ENCODE measurements at places on chromosomes 1 and 21.

DNA sequence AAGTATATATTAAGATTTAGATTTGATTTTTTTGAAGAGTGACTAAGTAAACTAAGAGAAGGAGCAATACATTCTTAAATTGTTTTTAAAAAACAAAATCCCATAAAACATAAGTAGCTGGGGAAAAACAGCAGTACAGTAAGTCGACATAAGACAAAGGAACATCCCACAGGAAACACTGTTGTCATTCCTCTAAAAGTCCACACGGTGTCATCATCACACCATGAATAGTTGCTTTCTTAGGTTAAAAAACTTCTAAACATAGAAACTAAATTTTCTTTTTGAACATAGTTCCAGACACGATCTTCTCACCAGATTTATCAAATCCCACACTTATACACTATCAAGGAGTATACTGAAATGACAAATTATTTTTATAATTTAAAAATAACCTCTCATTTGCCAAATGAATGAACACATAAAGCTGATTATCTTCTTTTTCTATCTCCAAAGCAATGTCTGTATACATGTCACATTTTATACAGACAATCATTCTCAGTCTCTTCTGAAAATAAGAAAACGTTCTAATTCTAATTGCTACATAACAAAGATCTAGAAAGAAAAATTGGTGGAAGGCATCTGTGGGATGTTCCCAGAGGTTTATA lies 15.8 kb downstream of the ODF2L start:
- DNase-seq = no peak

DNA sequence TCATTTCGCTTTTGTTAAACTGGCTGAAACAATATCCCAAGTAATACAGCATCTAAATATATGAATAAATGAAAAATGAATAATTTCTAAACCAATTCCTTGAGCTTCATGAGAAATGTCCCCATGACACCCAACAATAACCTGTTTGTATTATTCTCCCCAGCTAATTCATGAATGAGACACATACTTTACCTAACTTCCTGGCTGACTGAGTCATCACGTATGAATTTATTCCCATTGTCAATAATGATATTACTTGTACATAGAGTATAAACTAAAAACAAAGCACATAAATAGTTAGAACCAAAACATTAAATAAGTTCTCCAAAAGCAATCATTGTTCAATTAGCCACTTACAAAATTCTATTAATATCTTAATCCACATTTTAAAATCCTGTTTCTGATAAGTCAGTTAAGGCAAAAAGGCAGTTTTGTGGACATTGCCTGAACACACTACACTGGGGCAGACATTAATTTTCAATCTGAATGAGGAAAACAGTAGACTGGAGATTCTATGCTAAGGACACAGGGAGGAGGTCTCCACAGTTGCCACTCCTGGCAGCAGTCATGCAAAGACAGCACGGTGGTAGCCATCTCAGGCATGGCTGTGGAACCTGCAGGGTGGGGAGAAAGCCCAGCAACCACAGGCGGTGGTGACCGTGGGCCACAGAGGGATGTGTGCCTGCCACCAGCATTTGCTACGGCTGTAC lies 48.2 kb downstream of the SLC9C2 start:
- DNase-seq = no peak

- no peak for DNase-seq
These were observed 20.6 kb downstream of the KIRREL1 start for GRCh38 chr1:158013840-158014730.

- no peak for DNase-seq
These were observed 210.9 kb upstream of the CSF3R start for GRCh38 chr1:36693603-36694002.

- DNase-seq = no peak
These were observed 7.3 kb upstream of the GJA9 start for GRCh38 chr1:38888423-38889333.

- DNase-seq = no peak
These were observed 6.1 kb downstream of the NPPA start for GRCh38 chr1:11841245-11842153.

DNA sequence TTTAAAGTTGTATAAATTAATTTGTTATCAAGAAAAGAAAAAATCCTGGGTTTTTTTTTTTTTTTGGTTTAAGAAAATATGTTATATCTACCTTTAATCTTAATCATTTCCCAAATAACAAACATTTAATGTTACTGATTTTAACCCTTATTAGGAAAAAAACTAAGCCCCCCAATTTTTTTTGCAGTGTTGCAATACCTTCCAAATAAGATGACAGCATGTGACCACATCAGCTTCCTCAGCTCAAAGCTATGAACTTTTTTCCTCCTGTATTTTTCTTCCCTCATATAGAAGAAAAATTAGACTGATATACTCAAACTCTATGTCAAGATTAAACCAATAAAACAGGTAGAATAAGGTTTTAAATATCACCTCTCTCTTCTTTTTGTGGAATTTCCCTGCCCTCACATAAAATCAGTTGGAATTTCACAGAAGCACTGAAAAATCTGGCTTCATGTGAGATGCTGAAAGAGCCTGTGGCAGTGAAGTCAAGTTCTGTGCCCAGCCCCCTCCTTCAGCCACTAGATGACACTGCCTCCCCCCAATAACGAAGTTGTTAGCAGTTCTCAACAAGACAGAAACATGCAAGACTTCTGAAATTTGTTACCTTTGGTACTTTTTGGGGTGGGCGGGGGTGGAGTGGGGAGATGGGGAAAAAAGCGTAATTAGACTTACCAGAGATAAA lies 9.6 kb upstream of the SMYD2 start:
- no peak for DNase-seq

GRCh38 chr1:147834181-147834580 lies 68.4 kb upstream of the GJA8 start:
- DNase-seq = no peak

DNA sequence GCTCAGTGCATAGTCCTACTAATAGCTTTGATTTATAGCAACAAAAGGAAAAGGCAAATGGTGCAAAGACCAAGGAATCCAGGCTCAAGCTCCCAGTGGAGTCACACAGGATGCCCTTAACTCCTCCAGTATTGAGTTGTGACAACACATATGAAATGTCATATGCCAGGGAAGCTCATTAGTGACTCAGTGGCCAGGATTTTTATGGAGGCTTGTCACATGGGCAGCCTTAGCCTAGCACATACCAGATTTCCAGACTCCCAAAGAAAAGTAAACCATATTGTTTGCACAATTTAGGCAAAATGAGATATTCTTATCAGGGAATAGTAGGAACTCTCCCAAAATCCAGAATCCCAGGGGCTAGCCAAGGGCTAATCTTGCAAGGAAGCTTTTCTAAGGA lies 129.2 kb downstream of the MAGI3 start:
- DNase-seq = no peak

DNA sequence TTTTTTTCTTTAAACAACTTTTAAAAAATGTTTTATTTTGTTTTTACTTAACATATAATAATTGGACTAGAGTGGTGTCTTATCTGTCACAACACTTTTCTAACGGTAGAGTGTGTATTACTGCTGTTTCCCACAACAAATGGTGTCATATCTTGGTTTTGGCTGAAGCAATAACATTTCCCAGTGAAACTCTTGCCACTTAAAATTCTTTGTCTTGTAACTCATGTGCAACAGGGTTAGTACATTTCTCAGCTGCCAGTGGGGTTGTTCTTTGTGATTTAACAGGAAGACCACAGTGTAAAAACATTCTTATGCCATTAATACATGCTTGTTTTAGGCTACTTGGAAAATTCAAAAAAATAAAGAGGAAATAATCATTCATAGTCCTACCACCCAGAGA lies 43.5 kb downstream of the ALPL start:
- DNase-seq = no peak

GRCh38 chr1:15459771-15460707 lies 3.5 kb downstream of the CELA2A start:
- no peak for DNase-seq

DNA sequence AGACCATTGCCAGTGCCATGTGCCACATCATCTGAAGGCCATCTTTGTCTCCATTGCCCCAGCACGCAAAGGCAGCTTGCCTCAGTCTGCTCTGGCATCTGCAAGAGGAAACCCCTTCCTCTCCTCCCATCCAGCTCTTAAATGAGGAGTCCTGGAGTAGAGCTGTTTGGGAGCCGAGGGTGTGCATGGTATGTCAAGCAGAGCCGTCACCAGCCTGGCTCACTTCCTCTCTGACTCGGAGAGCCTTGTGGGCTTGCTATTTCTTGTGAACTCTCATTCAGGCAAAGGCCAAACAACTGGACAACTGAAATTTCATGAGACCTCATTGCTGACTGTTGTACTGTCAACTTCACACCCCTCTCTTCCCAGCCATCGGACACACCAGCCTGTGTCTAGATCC lies 143.9 kb downstream of the SIPA1L2 start:
- no peak for DNase-seq

- no peak for DNase-seq
These were observed 116.9 kb upstream of the TIAM1 start for GRCh38 chr21:31460980-31461379.

DNA sequence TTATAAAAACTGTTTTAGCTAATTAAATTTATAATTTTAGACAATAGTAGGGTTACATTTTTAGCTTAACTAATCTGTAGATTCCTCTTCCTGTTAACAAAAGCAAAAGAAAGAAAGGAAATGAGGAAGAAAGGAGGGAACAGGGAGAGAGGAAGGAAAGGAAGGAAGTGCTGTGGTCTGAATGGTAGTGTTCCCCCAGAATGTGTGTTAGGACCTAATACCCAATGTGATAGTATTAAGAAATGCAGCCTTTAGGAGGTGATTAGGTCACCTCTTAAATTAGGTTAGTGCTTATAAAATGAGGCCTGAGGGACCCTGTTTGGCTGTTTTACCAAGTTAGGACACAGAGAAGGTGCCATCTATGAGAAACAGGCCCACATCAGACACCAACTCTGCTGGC lies 136.9 kb upstream of the SAMSN1 start:
- no peak for DNase-seq

DNA sequence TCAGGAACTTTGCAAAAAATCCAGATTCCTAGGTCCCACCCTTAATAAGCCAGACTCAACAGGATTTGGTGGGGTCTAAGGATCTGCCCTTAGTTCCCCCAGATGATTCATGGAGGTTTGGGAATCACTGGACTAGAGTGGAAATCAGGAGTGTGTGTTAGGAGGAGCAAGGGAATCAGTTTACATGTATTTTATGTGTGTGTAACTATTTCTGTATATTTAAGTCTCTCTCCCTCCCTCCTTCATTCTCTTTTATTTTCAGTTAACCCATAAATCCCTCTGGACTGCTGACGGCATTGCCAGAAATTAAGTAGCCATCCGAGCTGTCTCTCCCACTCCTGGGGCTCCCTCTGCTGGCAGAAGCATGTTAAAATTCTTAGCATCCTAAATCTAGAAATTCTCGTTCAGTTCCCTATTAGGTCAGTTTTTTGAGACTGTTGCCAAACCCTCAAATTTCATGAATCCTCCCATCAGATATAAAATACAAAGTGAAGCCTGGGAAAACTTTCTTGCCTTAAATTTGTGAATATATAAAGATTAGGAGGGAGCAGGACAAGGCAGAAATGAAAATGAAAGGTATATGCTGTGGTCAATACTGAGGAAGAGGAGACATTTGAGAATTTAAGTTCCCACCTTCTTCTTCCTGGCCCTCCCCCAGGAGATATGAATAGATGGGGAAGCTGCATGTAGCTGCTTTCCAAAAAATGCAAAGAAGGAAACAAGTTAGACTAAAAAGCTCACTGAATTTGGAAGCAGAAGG lies 11.7 kb upstream of the HSD11B1 start:
- no peak for DNase-seq

- DNase-seq = no peak
These were observed 20.8 kb upstream of the CD5L start for GRCh38 chr1:157862114-157863070.

DNA sequence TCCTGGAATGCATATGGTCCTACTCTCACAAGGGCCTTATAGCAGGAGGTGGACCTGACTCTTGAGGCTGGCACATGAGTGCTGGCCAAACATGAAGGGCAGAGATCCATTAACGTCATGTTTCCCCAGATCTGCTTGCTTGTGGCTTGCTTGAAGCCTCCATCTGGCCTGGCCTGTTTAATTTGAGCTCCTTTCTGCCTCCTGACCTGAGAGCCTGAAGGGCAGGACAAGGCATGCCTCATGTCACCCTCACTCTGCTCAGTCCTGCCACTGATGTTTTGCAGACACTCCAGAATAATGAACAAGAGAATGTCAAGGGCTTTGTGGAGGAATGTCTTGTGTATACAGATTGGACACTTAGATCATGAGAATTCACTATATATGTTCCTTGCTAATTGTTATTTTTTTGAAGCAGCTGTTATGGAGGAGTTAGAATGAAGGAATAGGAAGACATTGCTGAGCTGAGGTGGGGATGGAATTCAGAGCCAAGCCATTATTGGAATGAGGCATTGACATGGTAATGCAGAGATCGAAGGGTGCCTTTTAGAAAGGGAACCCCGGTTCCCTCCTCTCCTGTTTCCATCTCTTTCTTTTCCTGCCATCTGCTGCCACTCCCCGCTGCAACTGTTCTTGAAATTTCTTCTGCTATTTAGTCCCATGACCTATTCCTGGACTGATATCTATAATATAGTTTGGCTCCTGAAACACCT lies 457.0 kb upstream of the PROX1 start:
- DNase-seq = no peak

GRCh38 chr1:34746101-34746500 lies 8.7 kb upstream of the GJB5 start:
- no peak for DNase-seq

- DNase-seq = no peak
These were observed 62.3 kb downstream of the DHRS3 start for GRCh38 chr1:12555411-12556367.

DNA sequence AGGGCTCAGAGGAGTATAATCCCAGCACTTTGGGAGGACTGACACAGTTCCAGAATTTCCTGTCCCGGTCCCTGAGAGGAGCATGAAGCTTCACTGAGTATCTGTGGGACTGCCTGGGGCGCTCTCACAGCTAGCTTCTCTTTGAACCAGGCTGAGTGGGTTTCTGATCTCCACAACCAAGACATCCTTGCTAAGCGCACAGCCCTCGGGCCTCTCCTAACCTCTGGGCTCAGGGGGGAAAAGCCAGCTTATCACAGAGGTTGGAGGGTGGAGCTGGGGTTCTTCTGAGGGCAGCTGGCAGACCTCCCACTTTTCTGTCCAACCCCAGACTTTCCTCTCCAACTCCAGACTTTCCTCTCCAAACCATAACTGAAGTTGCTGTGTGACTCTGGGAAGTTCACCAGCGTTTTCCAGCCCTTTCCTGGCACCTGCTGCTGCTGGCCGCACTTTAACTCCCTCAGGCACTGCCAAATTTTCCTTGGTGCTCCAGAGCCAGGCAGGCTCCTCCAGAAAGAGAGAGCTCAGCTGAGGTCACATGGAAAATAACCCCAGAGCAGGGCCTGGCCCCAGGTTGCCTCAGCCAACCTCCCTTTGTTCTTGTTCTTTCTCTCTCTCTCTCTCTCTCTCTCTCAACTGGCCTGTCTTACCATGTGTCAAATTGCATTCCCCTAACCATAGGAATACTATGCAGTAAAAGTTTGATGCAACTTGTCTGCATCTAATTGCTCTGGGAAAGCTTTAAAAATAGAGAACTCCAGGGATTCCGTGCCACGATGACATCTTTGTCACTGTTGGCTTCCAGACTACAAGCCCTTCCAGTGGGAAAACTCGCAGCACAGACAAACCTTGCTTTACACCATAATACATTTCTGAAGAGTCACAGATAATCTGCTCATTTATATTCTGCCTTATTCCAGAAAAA lies 49.5 kb downstream of the OLFML2B start:
- no peak for DNase-seq

GRCh38 chr1:180947499-180947885 lies 34.8 kb downstream of the KIAA1614 start:
- no peak for DNase-seq

GRCh38 chr1:44613941-44614340 lies 60.3 kb downstream of the TMEM53 start:
- no peak for DNase-seq

Measured in D721Med (cell line).